Fibroblast of skin of scalp (primary cell): ENCODE measurements at places on chromosomes 2 and 18.

- no peak for DNase-seq
Measured at GRCh38 chr18:23269928-23270327, 134.6 kb downstream of the CABLES1 start.

GRCh38 chr2:131125195-131125757 lies 20.1 kb downstream of the PLEKHB2 start:
- DNase-seq, result no peak

DNA sequence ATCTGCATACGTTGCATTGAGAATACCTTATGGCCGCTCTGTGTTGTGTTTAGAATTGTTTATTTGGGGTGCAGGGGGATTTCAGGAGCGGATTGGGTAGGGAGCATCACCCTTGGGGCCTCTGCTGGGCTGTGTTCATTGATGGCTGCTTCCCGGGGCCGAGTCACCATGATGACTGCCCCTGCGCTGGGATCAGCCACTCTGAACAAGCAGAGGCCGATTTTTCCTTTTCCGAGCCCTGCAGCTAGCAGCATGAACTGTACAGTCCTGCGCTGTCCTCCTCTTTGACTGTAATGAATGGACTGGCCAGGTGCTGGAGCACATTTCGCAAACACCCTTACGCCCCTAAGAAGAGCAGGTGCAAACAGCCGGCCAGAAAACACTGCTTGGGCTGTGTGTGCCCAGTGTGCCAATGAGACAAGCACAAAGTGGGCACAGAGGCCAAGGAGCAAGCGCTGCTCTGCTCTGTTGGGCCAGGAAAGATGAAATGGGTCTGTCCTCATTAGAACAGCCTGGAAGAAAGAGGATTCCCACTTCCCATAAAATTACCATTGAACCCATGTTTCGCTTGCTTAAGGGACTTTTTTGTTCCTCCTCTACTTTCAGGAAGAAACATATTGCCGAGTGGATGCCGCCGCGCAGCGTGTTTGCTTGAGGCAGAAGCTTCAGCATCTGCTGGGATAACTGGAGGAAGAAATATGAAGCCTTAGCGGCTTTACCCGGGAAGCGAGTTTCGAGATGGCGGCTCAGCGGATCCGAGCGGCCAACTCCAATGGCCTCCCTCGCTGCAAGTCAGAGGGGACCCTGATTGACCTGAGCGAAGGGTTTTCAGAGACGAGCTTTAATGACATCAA lies 82.7 kb downstream of the SH3BP4 start:
- no peak for DNase-seq

DNA sequence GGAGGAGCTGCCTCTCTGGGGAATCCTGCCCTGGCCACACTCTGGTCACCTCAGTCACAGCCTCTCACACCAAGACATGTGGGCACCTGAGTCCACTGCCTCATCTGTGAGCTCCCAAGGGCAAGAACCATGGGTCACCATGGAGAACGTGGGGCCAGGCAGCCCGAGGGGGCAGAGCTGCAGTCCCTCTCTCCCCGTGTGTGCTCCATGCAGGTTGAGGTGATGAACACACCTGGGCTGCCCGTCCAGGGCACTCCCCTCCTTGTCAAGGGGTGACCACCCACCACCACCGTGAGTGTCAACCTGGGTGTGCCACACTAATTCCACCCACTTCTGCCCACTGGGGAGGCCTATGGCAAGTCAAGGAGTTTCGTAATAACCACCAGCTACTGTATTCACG lies 159.6 kb upstream of the RAB6C start:
- no peak for DNase-seq

- DNase-seq, result no peak
Measured at GRCh38 chr2:239157269-239157668, 243.6 kb downstream of the HDAC4 start.

- no peak for DNase-seq
Measured at GRCh38 chr2:185201063-185201462, 537.5 kb upstream of the FSIP2 start.

GRCh38 chr2:75134860-75135259 lies 64.5 kb downstream of the TACR1 start:
- no peak for DNase-seq

DNA sequence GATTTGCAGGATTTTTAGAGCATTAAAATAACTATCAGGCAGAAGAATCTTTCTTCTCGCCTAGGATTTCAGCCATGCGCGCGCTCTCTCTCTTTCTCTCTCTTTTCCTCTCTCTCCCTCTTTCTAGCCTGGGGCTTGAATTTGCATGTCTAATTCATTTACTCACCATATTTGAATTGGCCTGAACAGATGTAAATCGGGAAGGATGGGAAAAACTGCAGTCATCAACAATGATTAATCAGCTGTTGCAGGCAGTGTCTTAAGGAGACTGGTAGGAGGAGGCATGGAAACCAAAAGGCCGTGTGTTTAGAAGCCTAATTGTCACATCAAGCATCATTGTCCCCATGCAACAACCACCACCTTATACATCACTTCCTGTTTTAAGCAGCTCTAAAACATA lies 137.0 kb downstream of the MEIS1 start:
- no peak for DNase-seq

DNA sequence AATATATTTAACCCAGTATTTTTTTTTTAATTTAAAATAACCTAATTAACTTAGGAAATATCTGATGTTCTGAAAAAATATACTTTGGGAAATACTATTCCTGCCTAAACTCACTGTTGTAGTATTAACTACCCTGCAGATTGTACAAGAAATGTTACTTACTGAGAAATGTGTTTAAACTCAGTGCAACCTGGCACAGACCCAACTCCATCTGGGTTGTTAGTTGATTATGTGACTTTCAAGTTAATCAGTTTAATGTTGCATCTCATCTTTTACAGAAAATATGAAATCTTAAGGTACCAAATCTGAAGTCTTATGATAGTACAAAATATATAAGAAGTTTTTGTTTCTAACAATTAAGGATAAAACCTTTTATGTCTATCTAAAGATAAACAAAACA lies 27.3 kb downstream of the VAPA start:
- DNase-seq, result no peak

GRCh38 chr2:231941673-231942072 lies 15.5 kb upstream of the NPPC start:
- DNase-seq, result no peak

GRCh38 chr2:46951290-46952064 lies 35.9 kb upstream of the MCFD2 start:
- DNase-seq, result no peak

- DNase-seq, result no peak
Measured at GRCh38 chr2:120738786-120739437, 3.2 kb downstream of the GLI2 start.

DNA sequence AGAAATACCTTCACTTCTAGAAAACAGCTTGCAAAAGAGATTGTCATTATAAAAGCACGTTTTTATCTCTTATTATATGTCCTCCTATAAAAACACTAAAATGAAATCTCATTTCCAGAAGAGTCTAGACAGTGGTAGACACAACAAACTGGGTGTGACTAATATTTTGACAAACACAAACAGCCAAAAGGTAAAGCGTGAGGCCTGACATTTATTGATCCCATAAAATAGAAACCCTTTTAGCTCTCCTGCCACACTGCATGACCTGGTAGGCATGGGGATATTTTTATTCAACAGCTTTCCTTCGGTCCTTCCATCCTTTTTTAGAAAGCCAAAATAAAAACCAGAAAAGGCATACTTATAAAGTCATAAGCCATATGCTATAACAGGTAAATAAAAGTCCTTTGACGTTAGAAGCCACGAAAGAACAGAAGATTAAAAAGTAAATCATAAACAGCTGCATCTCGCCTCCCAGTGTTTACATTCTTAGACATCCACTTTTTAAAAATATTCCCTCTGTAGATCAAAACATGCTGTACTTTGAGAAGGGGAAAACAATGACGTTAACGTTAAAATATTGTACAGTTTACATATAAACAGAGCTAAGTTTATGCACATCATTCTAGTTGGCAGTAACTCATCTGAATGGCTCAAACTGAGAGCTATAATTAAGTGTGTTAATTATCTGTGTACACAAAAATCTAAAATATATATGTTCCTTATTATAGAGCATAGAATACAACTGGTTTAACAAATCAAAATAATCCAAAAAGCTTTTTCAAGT lies 44.6 kb downstream of the IRS1 start:
- DNase-seq, result peak; percentile 22

DNA sequence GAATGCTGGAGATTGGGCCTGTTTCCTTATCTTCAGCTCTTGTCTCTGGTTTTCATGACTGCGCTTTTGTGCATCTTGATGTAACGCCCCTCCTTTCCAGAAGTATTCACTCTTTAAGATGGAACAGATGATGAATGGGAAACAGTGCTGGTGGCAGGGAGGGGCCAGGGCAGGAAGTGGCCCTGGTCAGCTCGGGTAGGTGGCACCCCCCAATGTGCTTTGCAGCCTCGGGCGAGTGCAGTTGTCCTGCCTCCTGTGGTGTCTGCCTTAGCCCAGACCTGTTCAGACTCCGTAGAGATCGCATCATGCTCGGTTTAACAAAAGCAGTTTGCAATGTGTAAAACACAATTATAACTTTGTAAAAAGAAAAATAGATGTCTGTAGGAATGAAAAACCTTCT lies 17.0 kb upstream of the MGAT4A start:
- DNase-seq, result no peak

DNA sequence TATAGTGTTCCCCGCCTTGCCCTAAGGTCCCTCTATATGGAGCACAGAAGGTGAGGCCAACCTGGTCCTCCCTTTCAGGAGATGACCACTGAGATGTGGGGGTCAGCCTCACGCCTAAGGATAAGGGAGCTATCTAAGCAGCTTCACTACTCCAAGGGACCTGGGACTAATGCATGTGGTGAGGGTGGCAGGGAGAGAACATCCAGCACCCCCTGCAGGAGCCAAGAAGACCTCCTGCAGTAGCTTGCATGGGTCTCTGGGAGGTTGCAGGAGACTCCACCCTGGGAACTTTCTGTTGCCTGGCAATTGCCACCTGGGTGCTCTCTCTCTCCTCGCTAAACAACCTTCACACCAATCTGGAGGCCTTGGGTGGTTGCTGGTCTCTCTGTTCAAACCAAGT lies 93.0 kb upstream of the KLHL29 start:
- no peak for DNase-seq

- peak; percentile 30 for DNase-seq
Measured at GRCh38 chr2:204776781-204777559, 231.7 kb downstream of the PARD3B start.

DNA sequence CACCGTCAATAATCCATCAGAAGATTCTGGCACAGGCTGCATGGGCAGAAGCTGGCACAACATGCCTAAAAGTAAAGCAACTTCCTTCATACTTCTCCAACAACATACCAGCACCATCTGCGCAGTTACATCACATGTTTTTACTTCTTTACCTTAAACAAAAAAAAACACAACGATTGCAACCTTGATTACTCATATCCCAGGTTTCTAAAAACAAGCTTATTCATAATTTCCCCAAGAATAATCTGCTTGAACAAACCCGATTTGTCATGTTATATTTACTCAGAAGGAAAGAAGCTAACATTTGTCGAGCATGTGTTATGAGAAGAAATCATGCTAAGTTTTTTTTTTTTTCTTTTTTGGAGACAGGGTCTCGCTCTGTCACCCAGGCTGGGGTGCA lies 54.7 kb downstream of the THADA start:
- no peak for DNase-seq

DNA sequence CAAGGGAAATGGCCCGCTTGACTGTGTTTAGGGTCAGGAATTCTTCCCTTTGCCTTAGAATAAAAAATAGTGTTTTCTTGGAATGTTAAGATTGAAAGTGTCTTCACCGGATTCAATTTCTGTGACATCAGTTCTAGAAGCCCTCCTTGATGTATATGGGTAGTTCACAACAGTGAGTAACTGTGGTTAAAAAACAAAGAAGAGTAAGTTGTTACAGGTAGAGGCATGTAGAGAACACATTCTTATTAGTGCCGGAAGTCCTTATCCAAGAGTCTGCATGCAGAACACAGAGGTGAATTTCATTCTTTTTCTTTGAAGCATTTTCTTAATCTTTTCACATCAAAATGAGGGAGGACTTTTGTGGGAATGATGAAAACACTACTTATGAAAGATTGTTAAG lies 105.5 kb downstream of the FMNL2 start:
- no peak for DNase-seq

DNA sequence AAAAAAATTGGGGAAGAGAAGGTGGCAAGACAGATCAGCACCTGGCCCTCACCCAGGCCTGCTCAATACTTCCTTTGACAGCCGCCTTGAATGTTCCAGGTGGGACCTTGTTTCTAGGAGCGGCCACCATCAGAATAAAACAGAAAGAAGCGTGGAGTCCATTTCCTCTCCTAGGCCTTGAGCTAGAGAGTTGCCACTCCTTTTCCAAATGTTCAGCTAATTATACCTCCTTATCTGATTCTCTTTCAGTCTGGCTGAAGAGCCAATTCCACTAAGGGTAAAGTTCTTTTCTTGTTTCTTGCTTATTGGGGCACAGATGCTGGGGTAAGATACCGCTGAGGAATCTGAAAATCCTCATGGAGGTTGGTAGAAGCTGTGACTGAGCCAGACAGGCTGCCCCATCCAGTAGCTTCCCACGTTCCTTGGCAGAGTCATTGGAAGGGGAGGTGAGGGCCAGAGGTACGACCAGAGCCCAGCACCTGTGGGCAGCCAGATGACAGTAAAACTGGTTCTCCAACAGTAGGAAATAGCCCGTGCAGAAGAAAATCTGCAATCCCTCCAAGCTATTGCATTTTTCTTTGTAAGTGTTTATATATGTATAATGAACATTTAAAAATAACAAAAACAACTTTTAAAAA lies 51.5 kb downstream of the PLB1 start:
- no peak for DNase-seq

DNA sequence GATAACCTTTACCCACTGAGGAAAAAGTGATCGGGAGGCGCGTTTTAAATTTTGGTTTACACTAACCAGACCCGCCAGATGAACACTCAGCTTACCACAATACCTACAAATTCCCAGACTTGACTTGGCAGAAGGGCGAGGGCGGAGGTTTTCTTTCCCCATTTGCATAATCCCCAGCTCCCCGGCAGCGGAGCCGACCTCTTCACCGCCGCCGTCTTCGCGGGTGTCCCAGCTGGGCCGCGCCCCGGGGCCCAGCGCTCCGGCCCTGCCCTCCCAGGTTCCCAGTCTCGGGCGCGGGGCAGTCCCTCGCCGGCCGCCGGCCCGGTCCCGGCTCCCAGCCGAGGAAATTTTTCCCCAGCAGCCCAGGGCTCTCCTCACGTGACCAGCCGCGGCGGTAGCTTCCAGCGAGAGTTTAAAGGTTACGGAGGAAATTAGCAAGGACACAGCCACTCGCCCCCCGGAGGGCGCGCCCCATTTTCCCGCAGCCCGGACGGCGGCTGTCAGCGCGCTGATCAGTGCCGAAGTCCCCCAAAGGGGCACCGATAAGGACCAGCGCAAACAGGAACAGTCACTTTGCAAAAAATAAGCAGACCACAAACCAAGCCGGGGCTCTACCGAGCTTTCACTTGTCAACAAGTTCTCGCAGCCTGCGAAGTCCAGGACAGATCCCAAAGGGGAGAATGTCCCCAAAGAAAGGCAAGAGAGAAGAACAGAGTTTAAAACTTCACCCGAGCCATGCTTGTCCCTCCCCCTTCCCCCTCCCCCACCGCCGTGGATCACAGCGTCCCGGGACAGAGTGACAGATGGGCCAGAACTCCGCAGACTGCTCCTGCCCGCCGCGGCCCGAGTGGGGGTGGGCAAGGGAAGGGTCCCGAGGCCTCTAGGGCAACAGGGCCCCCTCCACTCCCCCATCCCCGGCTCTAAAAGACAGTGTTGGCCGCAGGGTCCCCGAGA lies 1.3 kb upstream of the PRKCE start:
- peak; percentile 39 for DNase-seq
